Right ventricle myocardium superior (tissue), 1 donor: ENCODE measurements at places on chromosomes 6 and 20.

DNA sequence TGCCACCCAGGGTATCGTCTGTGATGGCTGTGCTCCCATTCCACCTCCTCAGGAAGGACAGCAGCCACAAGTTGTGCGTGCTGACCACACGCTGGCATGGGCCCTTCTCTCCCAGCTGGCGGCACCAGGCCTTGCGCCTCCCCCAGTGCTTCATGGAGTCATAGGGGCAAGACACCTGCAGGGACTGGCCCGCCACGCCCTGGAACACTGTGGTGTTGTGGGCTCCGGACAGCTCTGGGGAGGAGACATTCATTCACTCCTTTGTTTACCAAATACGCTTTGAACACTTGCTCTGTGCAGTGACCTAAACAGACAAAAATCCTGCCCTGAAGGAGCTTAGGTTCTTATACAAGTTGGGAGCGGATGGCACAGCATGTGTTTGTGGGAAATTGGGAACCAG, 1.5 kb downstream of the TREM2 start:
- DNase-seq: no peak

DNA sequence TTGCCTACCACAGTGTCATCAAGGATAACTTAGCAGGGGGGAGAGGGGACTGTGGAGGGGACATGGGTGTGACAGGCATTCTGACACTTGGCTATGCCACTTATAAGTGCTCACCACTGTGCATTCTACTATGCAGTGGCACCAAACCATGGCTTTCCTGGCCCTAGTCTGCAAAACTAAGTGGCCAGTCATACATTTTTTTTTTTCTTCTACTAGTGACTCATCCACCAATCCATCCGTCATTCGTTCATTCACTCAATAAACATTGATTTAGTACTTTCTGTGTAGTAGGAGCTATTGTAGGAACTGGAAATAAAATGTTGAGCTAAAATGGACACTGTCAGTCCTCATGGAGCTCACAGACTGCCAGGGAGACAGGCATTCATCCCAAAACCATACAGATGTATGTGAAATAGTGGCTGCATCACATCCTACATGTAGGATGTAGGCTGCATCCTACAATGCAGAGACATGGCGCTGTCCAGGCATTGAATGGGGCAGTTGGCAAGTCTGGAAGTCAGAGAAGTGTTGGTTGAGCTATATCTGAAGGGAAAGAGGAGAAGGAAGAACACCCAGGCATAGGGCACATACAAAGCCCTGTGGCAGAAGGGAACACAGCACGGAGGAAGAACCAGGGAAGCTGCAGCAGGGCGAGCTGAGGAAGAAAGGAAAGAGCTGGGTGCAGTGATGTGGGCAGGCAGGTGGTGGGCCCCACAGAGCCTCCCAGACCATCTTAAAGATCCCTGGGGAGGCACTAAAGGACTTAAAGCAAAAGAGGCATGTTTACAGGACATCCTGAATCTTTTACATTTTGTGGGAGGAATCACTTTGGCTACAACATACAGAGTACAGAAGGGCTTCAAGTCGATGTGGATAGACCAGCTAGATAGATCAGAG, 224.4 kb downstream of the UST start:
- no peak for DNase-seq

- no peak for DNase-seq
Observed at GRCh38 chr20:63311833-63312243, 18.9 kb downstream of the COL20A1 start.

- no peak for DNase-seq
Observed at GRCh38 chr20:54123587-54124180, 50.1 kb downstream of the CYP24A1 start.

DNA sequence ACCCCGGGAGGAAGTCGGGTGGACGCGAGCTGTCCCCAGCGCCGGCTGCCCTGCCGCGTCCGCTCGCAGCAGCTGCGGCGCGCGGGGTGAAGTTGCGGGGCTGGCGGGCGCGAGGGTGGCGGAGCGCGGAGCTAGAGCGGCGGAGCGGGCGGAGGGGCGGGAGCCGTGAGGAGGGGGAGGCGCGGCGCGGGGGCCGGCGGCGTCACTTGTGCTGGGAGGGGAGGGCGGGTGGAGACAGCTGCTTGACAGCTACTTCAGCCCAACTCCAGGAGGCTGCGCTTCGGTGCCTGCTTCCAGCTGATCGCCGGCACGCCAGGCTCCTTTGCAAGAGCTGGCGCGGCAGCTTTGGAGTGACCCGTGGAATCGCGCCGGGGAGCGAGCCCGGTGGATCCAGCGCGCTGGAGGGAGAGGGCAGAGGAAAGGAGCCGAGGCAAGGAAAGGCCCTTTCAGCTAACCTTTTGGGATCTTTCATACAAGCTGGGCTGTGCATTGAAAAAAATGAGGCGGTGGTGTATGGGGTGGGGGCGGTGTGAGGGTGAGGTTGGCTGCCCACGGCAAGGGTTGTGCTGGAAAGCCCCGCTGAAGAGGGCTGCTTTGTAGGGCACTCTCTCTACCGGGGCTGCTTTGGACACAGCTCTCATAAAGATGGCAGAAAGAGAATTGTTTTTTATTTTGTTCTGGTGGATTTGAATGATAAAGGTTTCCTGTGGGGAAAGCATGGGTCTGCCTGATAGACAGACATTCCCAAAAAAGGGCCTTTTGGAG, 24.6 kb downstream of the RIPOR2 start:
- peak; percentile 67 for DNase-seq

GRCh38 chr6:30150671-30151395, 10.2 kb downstream of the TRIM10 start:
- no peak for DNase-seq

DNA sequence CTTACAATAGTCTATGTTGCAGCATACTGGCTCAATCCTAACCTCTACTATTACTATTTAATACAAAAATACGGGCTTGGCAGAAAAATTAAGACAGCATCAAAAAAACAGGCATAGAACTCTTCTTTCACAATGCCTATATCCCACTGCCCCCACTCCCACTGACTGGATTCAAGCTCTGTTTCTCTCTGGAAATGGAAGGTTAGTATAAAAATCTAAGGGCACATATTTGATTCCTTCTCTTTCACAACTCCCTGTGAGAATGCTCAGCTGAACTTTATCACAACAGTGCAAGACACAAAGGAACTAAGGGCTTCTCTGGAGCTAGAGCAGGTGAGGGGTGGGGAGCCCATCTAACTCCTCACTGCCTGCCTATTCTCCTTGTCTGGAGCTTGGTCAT, 258.4 kb upstream of the FAM83B start:
- no peak for DNase-seq

- DNase-seq: no peak
Observed at GRCh38 chr20:53880108-53880641, 190.2 kb downstream of the BCAS1 start.

GRCh38 chr6:74733830-74734620, 471.8 kb downstream of the COL12A1 start:
- no peak for DNase-seq

- DNase-seq: no peak
Observed at GRCh38 chr6:132483779-132484679, 28.9 kb downstream of the STX7 start.

DNA sequence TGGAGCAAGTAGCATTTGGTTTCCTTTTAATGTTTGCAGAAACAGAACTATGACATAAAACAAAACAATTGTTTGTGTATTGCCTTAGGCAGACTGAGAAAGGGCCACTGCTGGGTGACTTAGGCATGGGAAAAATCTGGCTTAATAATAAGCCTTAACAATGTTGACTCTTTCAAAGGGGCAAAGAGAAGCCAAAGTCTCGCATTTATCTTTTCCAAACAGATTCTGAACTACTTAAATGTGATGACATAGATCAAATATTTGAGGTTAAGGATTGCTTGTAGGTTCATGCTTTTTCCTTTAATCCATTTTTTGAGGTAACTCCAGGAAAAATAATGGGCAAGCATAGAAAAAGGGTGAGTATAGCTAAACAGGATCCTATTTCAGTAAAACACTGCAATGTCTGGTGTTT, 39.6 kb downstream of the ADAT2 start:
- no peak for DNase-seq
